Karpas-422 (cell line): ENCODE measurements at places on chromosomes 4 and X.

- H3K36me3 ChIP-seq, result no peaks in the 10 kb centered on the region
- DNase-seq, result no peak
- H3K27ac ChIP-seq, result no peak overlapping the region
- no peak overlapping the region for H3K4me3 ChIP-seq
These were observed 31.4 kb upstream of the ARSH start for GRCh38 chrX:2974961-2975360.

GRCh38 chr4:70838204-70838603, 1.5 kb downstream of the GRSF1 start:
- peaks cover 13% of the 10 kb centered on the region; the same call in 1 of the 2 replicates for H3K36me3 ChIP-seq
- peaks cover 8% of the 10 kb centered on the region; the same call in 1 of the 2 replicates for H3K4me1 ChIP-seq
- peak overlapping the region; percentile 89 for H3K4me3 ChIP-seq
- H3K27ac ChIP-seq, result peak overlapping the region; percentile 23; the same call in 1 of the 2 replicates

GRCh38 chr4:163866728-163867315, 372.3 kb downstream of the TMA16 start:
- no peaks in the 10 kb centered on the region for H3K27me3 ChIP-seq
- no peak overlapping the region for H3K4me3 ChIP-seq
- DNase-seq, result no peak
- H3K27ac ChIP-seq, result no peak overlapping the region

- H3K36me3 ChIP-seq, result no peaks in the 10 kb centered on the region
- H3K4me1 ChIP-seq, result peaks cover 42% of the 10 kb centered on the region
- no peak overlapping the region for H3K4me3 ChIP-seq
- H3K27me3 ChIP-seq, result no peaks in the 10 kb centered on the region
- peak; percentile 51 for DNase-seq
These were observed 882.6 kb downstream of the TRIML1 start for GRCh38 chr4:189021831-189022230.

DNA sequence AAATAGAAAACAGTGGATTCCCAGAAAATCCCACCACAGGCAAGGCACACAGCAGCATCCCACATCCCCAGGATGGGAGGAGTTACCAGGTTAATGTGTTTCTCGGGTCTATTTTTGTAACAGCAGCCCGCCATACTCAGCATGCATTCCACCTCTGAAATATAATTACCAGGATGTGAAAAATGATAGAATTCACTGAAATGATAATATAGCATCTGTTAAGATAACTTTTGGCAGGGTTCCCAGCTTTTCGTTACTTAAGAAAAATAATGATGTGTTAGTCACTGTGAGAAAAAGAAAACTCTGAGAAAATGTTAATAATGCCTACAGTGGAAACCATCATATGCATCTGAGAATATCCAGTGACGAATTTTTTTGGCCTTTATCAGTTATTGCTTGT, 87.1 kb downstream of the VCX2 start:
- H3K36me3 ChIP-seq, result no peaks in the 10 kb centered on the region
- no peak for DNase-seq
- no peaks in the 10 kb centered on the region for H3K4me1 ChIP-seq
- H3K27me3 ChIP-seq, result no peaks in the 10 kb centered on the region; the same call in 1 of the 2 replicates
- no peak overlapping the region for H3K27ac ChIP-seq

- no peaks in the 10 kb centered on the region for H3K36me3 ChIP-seq
- no peak overlapping the region for H3K27ac ChIP-seq
- H3K27me3 ChIP-seq, result no peaks in the 10 kb centered on the region
- H3K4me1 ChIP-seq, result no peaks in the 10 kb centered on the region
- peak; percentile 28 for DNase-seq
These were observed 199.3 kb upstream of the FAT4 start for GRCh38 chr4:125115476-125115875.

- no peaks in the 10 kb centered on the region for H3K27me3 ChIP-seq
- H3K36me3 ChIP-seq, result no peaks in the 10 kb centered on the region
- no peaks in the 10 kb centered on the region for H3K4me1 ChIP-seq
- H3K27ac ChIP-seq, result no peak overlapping the region
- DNase-seq, result no peak
These were observed 102.3 kb downstream of the ANKRD50 start for GRCh38 chr4:124610211-124610610.

DNA sequence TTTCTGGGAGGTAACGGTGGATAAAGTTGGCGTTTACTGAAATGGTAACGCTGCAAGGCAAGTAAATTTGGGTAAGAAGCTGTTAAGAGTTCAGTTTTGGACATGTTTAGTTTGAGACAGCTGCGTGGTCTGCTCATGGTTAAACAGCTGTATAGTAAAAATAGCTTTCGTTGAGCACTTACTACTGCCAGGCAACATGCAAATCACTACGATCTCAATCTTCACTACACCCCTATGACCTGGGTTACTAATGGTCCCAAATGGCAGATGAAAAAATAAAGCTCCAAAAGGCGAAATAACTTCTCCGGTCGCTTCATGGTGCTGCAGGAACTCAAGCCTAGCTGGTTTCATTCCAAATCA, 22.2 kb downstream of the FABP2 start:
- H3K27me3 ChIP-seq, result no peaks in the 10 kb centered on the region
- peak; percentile 79 for DNase-seq
- peaks cover 24% of the 10 kb centered on the region for H3K4me1 ChIP-seq
- peak overlapping the region; percentile 82 for H3K4me3 ChIP-seq
- H3K36me3 ChIP-seq, result peaks cover 11% of the 10 kb centered on the region

GRCh38 chr4:6200011-6200921, at the start of gene JAKMIP1:
Gene JAKMIP1 (minus strand): TSS chr4:6200549. CDS start chr4:6112850, 87,699 bp downstream.
- H3K4me1 ChIP-seq, result no peaks in the 10 kb centered on the region
- DNase-seq, result no peak
- H3K4me3 ChIP-seq, result no peak within 1 kb of the TSS
- H3K27ac ChIP-seq, result no peak within 1 kb of the TSS
- no peaks in the 10 kb centered on the region for H3K27me3 ChIP-seq
- H3K36me3 ChIP-seq, result no peaks in the 10 kb centered on the region

DNA sequence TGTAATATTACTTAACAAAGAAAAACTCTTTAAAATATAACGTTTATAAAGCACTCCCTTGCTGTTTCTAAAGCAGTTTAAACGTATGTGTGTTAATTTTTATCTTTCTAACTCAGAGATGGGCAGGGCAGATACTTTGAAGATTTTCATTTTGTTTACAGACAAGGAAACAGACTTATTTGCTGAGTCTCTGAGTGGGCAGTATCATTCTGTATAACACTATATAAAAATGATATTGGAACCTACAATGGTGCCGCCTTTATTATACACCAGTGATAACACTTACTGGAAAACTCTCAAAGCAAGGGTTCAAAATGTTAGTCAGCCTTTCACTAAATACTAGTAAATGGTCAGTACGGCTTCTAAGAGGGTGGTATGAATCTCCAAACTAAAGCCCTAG, 193.4 kb downstream of the NR3C2 start:
- no peaks in the 10 kb centered on the region for H3K36me3 ChIP-seq
- no peaks in the 10 kb centered on the region for H3K27me3 ChIP-seq
- H3K4me3 ChIP-seq, result no peak overlapping the region
- H3K27ac ChIP-seq, result no peak overlapping the region
- DNase-seq, result no peak
- H3K4me1 ChIP-seq, result no peaks in the 10 kb centered on the region

DNA sequence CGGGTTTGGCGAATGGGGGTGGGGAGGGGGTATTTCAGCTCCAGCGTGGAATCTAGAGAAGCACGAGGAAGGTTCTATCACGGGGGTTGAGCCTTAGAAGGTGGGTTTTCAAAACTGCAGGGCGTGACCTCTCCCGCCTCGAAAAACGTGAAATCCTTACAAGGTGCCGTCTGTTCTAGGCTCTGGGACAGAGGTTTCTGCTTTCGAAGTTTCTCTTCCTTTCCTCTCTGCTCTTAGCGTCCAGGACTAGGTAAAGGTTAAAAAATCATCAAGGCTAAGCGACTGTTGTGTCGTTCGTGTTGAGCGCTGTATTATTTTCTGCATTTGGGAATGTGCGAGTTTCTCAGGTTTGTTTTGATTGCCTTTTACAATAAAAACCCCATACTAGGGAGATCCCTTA, 1.1 kb downstream of the FHL1 start:
- DNase-seq, result no peak
- H3K36me3 ChIP-seq, result no peaks in the 10 kb centered on the region

DNA sequence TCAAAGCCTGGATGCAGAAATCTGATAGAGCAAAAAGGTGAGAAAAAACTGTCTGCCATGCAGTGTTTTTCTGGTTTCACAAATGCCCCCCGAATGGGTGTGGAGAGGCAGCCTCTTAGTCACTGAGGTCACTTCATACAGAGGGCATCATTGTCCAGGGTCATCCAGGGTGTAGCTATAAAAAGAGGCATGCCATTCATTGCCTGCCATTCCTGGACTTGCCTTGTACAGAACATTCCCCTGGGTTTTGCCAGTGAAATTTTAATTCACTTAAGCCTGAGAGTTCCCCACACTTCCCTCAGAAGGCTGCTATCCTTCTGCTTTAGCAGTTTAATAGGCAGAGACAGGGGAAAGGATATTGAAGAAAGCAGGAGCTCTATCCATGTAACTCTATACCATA, 230.3 kb downstream of the UNC5C start:
- no peak overlapping the region for H3K27ac ChIP-seq
- no peak for DNase-seq
- no peaks in the 10 kb centered on the region for H3K4me1 ChIP-seq
- no peak overlapping the region for H3K4me3 ChIP-seq
- H3K27me3 ChIP-seq, result no peaks in the 10 kb centered on the region
- H3K36me3 ChIP-seq, result no peaks in the 10 kb centered on the region

DNA sequence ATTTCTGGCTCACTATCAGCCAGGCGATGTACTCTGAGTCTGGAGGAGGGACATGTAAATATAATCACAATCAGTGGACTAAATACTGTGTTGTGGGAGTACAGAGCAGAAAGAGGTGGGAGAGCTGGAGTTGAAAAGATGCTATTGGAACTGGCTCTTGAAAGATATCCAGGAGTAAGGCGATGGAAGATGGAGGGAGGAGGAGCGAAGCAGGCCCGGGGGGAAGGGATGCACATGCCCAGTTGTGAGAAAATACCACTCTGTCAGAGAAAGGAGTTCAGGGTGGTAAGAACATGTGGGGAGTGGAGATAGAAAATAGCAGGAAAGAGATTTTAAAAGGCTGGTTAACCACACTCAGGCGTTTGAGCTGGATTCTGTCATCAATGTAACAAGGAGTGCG, 216.9 kb upstream of the ETNPPL start:
- H3K4me1 ChIP-seq, result no peaks in the 10 kb centered on the region
- no peaks in the 10 kb centered on the region for H3K27me3 ChIP-seq
- H3K36me3 ChIP-seq, result no peaks in the 10 kb centered on the region
- no peak for DNase-seq

DNA sequence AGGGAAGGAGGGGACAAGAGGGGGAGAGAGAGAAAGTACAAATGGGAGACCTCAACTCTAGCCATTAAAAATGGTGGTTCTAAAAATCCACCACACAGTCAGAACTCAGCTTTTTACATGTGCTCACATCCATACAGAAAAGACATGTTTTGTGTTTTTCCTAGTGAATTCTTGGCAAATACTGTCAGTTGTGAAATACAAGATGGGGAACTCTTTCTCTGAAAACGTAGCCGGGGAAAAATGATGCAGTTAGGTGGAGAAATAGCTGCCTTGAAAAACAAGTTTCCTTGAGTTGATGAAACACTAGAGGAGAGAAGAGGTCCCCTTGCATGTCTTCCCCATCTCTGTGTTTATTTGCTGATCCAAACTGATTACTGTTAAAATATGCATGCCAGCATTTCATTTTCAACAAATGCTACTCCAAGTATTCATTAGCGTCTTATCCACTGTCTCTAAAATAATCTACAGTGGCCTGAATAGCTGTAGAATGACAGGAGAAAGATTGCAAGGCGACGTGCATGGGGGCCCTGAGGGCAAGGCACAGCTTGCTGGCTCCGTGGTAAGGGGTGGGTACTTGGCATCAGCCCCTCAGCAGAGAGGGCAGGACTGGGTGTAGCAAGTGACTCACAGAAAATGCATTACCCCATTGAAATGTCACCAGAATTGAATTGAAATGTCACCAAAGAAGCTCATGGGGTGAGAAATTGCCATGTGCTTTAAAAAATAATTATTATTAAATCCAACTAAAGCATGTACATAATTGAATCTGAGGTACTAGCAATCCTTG, 48.1 kb upstream of the TBL1X start:
- H3K27me3 ChIP-seq, result no peaks in the 10 kb centered on the region
- DNase-seq, result no peak
- H3K4me3 ChIP-seq, result no peak overlapping the region
- no peaks in the 10 kb centered on the region for H3K4me1 ChIP-seq

DNA sequence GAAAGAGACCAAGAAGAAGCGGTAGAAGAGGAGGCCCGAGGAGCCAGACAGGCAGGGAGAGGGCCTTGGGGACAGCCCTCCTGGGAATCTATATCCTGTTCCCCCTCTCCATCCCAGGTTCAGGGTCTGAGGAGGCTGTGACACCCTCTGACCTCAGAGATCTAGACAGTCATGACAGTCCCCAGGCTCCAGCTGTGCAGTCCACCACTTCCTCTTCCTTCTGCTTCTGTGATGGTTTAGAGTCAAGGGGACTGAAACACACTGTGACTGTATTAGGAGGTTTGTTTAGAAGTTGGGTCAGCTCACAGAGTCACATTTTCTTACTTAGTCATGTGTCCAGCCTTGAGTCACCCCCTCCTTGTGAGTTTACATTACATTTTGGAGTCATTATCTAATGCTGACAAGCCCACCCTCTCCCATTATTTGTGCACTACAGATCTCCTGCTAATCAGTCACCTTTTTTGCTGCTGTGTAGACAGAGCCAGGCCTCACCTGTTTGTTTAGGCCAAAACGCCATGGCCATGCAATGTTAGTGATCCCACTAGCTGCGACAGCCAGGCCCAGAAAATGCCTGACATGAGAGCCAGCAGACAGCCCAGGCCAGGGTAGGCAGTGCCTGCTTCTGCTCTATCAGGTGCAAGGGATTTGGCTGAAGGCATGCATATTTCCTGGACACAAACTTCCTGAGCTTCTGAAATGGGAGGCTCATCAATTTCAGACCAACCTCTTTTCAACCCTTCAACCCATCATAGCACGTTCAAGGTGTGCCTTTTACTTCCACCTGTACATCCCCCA, 26.0 kb downstream of the MANBA start:
- H3K36me3 ChIP-seq, result 0 out of 2 replicates have a peak, but pooled peaks cover 4% of the 10 kb centered on the region
- no peaks in the 10 kb centered on the region for H3K27me3 ChIP-seq
- DNase-seq, result peak; percentile 48
- no peak overlapping the region for H3K27ac ChIP-seq
- H3K4me3 ChIP-seq, result no peak overlapping the region

- no peak for DNase-seq
- no peaks in the 10 kb centered on the region for H3K27me3 ChIP-seq
- H3K4me1 ChIP-seq, result no peaks in the 10 kb centered on the region
- no peak overlapping the region for H3K4me3 ChIP-seq
- no peak overlapping the region for H3K27ac ChIP-seq
- H3K36me3 ChIP-seq, result no peaks in the 10 kb centered on the region
These were observed 146.7 kb downstream of the TBL1X start for GRCh38 chrX:9611436-9612145.

- DNase-seq, result peak; percentile 58
- H3K27ac ChIP-seq, result peak overlapping the region; percentile 87
- no peaks in the 10 kb centered on the region for H3K36me3 ChIP-seq
- peak overlapping the region; percentile 35 for H3K4me3 ChIP-seq
- no peaks in the 10 kb centered on the region for H3K27me3 ChIP-seq
These were observed 52.8 kb downstream of the MED28 start for GRCh38 chr4:17667253-17667652.

DNA sequence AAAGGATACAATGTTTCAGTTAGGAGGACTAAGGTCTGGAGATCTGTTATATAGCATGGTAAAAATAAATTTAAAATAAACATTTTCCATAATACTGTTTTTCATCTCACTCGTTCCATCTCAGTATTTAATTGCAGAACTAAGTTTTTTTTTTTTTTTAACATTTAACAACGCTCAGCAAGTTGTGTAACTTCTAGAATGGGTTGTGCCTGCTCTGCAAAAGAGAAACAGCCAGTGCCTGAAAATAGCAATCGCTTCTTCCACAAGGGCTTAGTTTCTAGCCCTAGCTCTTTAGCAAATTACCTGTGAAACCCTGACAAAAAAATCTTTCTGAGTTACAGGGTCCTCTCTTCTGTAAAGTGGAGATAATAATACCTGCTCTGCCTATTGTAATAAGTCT, 41.9 kb downstream of the CNGA1 start:
- no peak for DNase-seq
- H3K27me3 ChIP-seq, result no peaks in the 10 kb centered on the region
- no peak overlapping the region for H3K4me3 ChIP-seq
- H3K4me1 ChIP-seq, result peaks cover 3% of the 10 kb centered on the region; the same call in 1 of the 2 replicates
